Activated CD4-positive, alpha-beta T cell treated with anti-CD3 and anti-CD28 coated beads, Interleukin-2, amount 50 U/mL, for 48 hours (primary cell): ENCODE measurements at places on chromosomes 7 and 10.

DNA sequence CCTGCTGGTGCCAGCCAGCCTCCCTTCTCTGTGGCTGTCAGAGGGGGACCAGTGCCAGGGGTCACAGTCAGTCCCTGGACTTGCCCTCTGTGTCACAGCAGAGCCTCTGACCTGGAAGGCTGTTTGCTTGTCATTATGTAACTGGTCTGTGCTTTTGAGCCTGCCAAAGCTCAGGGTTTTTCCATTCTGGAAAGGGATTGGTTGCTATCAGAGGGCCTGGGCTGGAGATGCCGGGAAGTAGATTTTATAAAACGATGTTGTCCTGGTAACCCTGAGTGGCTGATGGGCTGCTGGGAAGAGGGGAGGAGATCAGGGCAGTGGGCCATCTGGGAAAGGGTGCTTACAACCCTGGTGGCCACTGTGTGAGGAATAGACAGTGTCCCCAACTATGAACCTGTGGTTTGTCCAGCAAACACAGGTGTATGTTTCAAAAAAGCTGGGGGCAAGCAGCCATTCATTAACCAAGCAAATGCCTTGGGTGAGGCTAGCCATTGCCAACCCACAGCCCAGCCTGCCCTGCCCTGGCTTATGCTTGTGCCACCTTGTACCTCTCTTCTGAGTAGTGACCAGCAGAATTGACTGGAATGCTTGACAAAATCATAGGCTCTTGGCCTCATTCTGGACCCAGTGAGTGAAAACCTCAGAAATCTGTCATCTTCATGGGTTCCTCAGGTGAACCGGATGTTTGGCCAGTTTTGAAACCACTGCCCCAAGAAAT lies 21.6 kb downstream of the SFTPD start:
- DNase-seq = no peak

GRCh38 chr10:76150139-76150875 lies 718.9 kb downstream of the LRMDA start:
- no peak for DNase-seq

GRCh38 chr10:84331091-84331490 lies 2.7 kb downstream of the CCSER2 start:
- no peak for DNase-seq

- no peak for DNase-seq
These were observed 3.0 kb upstream of the ASB15 start for GRCh38 chr7:123598657-123599056.

DNA sequence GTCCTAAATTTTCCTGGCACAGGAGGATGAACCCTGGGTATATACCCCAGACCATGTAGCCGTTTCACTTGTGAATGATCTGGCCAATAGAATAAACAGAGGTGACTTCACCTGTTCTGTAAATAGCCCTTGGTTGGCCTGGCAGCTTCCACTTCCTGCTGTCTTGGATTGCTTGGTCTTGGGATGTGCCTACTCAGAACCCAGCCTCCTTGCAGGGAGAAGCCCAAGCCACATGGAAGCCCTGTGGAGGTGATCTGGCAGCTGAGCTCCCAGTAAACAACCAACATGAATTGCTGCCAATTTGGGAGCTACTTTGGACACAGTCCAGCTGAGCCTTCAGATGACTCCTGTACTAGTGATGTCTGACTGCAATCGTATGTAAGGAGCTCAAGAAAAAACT lies 4.8 kb upstream of the RAPGEF5 start:
- DNase-seq = no peak

DNA sequence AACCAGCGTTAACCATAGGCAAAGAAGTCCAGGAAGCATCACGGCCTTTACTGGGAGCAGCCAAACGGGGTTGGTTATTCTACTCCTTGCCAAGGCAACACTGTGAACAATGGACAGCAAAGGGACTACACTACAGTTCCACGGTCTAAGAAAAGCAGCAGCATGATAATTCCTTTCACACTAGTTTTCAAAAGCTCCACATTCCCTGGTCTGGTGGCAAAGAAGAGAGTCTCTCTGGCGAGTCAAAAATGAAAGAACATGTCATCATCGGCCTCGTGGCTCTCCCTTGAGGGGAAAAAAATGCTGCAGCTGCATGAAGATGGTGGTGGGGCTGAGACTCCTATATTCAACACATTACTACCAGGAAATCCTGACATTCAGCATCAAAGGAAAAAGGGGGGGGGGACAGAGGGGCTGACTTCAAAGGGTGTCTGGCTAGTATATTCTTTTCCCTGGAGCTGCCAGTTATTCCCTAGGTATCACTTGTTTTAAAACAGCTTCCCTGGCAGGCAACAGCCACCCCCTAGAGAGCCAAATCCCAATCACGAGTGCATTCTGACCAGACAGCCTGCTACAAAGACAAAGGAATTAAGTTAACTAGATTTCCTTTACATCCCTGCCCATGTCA lies 49.1 kb downstream of the SLC37A3 start:
- no peak for DNase-seq

- DNase-seq = no peak
These were observed 31.6 kb upstream of the ZNF746 start for GRCh38 chr7:149529136-149529718.

DNA sequence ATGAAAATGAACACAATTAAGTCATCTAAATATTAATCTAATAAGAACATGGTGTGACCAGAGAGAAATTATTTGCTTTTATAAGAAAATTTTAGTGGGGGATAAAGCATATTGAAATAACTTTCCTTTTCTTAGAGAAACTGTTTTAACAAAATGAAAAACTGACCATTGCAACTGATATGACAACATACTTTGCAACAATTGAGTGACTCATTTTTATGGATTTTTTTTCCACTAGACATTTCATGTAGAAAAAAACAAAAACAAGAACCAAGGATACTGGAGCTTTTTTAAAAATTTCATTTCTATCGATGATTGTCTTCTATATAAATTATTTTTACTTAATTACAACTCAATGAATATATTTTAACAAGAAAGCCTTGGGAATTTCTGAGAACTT lies 90.0 kb downstream of the C1GALT1 start:
- no peak for DNase-seq

- DNase-seq = no peak
These were observed 9.3 kb upstream of the CRCP start for GRCh38 chr7:66105263-66105748.

GRCh38 chr10:87589645-87590051 lies 70.0 kb upstream of the PAPSS2 start:
- no peak for DNase-seq

DNA sequence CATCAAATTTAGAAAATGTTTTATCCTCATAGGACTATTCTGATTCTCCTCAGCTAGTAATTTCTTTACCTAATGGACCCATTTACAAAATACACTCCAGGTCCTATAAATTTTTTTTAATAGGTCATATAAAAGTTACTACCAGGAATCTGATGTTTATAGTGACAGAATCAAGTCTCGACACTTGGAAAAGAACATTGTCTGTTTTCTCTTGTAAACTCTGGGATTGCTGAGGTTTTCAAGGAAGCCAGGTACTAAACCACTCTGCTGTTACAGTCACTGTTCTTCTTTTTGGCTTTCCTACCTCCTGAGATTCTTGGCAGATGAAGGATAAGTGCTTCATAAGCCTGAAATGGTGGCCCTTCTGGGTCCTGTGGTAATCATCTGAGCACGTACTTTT lies 493.1 kb downstream of the AUTS2 start:
- DNase-seq = no peak

GRCh38 chr7:77858278-77858677 lies 59.7 kb downstream of the PHTF2 start:
- no peak for DNase-seq
